Activated T-helper 1 cell treated with anti-CD3 and anti-CD28 coated beads, Interleukin-12 subunit alpha, Interleukin-12 subunit beta, Interleukin-2, Interleukin-4 antibody, amounts not matched to agents 30 ng/mL and 10 ng/mL and 1 ng/mL, durations not matched to agents 14 hours and 24 hours and 36 hours (primary cell): ENCODE measurements at places on chromosomes 2 and 18. TPM values are rescaled to one million over a fixed set of nuclear protein-coding genes. Genes with fewer than 3 reads are reported as not detected.
A peak's percentile ranks its signal among the peaks of the same experiment; 100 is the strongest.

GRCh38 chr2:133293544-133294353 is 274.5 kb downstream of the NCKAP5 start:
- H3K27ac ChIP-seq: no peak overlapping the region
- H3K27me3 ChIP-seq: peaks cover 2% of the 10 kb centered on the region
- no peak overlapping the region for H3K4me3 ChIP-seq
- no peaks in the 10 kb centered on the region for H3K36me3 ChIP-seq
- no peaks in the 10 kb centered on the region for H3K4me1 ChIP-seq

GRCh38 chr2:112644155-112644932 is 1.4 kb upstream of the SLC20A1 start:
- H3K4me1 ChIP-seq: peaks cover 72% of the 10 kb centered on the region
- H3K27me3 ChIP-seq: peaks cover 1% of the 10 kb centered on the region
- peak overlapping the region; percentile 92 for H3K4me3 ChIP-seq
- no peak for DNase-seq

- no peaks in the 10 kb centered on the region for H3K4me1 ChIP-seq
- H3K27me3 ChIP-seq: peaks cover 1% of the 10 kb centered on the region
- no peak overlapping the region for H3K27ac ChIP-seq
These were observed 2.9 kb downstream of the GPR45 start for GRCh38 chr2:105244451-105244850.

The CCDC178 gene
- not detected in 2 replicates for total RNA-seq

GRCh38 chr2:150166313-150167051 is 321.0 kb downstream of the RND3 start:
- no peak for DNase-seq
- H3K27ac ChIP-seq: no peak overlapping the region
- H3K4me1 ChIP-seq: no peaks in the 10 kb centered on the region
- no peak overlapping the region for H3K4me3 ChIP-seq
- H3K36me3 ChIP-seq: no peaks in the 10 kb centered on the region
- H3K27me3 ChIP-seq: no peaks in the 10 kb centered on the region

GRCh38 chr2:64624862-64625261 is 28.9 kb downstream of the SERTAD2 start:
- no peak overlapping the region for H3K27ac ChIP-seq
- peaks cover under 1% of the 10 kb centered on the region for H3K36me3 ChIP-seq
- peaks cover 7% of the 10 kb centered on the region for H3K27me3 ChIP-seq
- no peak for DNase-seq
- H3K4me3 ChIP-seq: no peak overlapping the region
- peaks cover 7% of the 10 kb centered on the region for H3K4me1 ChIP-seq

- H3K27me3 ChIP-seq: no peaks in the 10 kb centered on the region
- no peak for DNase-seq
- no peaks in the 10 kb centered on the region for H3K36me3 ChIP-seq
- no peak overlapping the region for H3K27ac ChIP-seq
- no peak overlapping the region for H3K4me3 ChIP-seq
These were observed 35.4 kb upstream of the COL6A3 start for GRCh38 chr2:237449193-237449881.

The NCKAP1 gene
- total RNA-seq: 14.4 and 16.4 TPM in 2 replicates

- H3K4me3 ChIP-seq: no peak overlapping the region
- H3K27ac ChIP-seq: peak overlapping the region; percentile 67
- H3K4me1 ChIP-seq: peaks cover 25% of the 10 kb centered on the region
- DNase-seq: no peak
- H3K27me3 ChIP-seq: peaks cover 3% of the 10 kb centered on the region
These were observed 386.2 kb upstream of the HNRNPA3 start for GRCh38 chr2:176826356-176826755.

DNA sequence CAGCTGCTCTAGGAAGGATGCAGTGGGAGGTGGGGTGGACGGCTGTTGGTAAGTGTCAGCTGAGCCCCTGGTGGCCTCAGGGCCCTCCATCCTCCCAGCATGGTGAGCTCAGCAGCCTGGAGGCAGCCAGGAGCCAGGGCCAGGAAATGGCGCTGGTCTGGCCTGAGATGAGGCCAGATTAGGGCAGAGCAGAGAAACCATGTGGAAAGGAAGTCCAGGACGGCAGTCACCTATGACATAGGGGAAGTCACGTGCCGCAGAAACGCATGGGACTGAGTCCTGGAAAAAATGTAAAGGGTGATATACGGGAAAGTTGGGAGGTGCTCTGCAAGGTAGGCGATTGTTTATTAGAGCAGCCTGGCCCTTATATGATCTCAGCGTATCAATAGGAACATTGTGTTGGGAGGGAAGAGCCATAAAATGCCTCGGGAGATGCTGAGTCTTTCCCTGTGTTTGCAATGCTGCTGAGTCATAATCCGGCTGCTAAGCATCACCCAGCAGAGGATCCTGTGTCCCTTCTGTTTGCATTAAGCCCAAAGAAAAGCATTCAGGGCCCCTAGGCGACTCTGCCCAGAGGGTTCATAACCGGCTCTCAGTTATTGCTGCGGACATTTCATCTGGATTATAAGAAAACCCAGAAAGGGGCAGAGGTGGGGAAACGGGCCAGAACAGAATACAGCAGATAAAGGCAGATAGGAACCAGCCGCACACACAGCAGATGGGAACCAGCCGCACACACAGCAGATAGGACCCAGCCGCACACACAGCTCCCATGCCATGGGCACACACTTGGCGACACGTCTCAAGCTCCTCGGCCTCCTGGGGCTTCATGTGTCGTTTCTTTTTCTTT is 30.3 kb upstream of the B3GNT7 start:
- H3K36me3 ChIP-seq: no peaks in the 10 kb centered on the region
- H3K4me3 ChIP-seq: no peak overlapping the region
- H3K27ac ChIP-seq: no peak overlapping the region
- peaks cover 10% of the 10 kb centered on the region for H3K4me1 ChIP-seq
- no peaks in the 10 kb centered on the region for H3K27me3 ChIP-seq

DNA sequence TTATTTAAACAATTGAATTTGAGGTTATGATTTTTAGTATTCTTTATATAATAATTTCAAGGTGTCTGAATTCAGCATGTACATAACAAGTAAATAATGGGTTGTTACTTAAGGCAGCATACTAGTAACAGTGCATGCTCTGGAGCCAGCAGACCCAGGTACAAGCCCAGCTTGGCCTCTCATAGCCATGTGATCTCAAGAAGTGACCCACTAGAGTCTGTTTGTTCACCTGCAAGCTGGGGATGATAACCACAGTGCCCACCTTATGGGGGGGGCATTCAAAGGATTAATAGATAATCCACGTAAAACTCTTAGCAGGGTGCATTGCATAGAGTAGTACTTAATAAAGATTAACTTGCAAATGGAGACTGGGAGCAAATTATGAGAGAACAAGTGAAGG is 163.6 kb downstream of the TRABD2A start:
- no peak for DNase-seq
- no peak overlapping the region for H3K4me3 ChIP-seq
- no peaks in the 10 kb centered on the region for H3K36me3 ChIP-seq
- H3K27me3 ChIP-seq: peaks cover 5% of the 10 kb centered on the region
- peaks cover 21% of the 10 kb centered on the region for H3K4me1 ChIP-seq

GRCh38 chr18:35500113-35500512 is 2.4 kb upstream of the INO80C start:
- peaks cover 2% of the 10 kb centered on the region for H3K27me3 ChIP-seq
- no peak for DNase-seq
- H3K4me1 ChIP-seq: peaks cover 29% of the 10 kb centered on the region
- no peak overlapping the region for H3K27ac ChIP-seq
- H3K4me3 ChIP-seq: no peak overlapping the region
- H3K36me3 ChIP-seq: peaks cover 3% of the 10 kb centered on the region

The ERBB4 gene
- not detected in 2 replicates for total RNA-seq

DNA sequence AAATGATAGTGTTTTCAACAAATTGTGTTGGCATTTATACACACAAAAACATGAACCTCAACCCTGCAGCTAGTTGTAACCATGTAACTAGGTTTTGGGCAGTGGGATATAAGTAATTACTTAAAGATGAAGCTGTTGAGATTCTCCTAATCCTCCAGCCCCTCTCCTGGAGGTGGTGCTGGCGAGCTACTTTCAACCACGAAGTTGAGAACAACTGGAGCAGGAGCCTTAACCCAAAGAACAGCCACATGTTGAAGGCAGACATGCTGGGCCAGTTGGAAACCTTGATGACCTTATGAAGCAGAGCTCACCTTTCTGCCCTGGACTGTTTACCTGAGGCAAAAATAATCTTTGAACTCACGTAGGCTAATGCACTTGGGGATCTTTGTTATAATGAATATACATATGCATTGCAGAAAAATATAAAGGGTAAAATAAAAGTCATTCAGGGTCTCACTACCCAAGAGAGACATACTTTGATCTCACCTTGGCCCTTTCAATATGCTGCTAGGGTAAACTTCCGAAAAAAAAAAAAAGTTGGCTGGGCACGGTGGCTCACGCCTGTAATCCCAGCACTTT is 89.6 kb upstream of the NPAS2 start:
- H3K4me3 ChIP-seq: no peak overlapping the region
- no peak overlapping the region for H3K27ac ChIP-seq
- no peaks in the 10 kb centered on the region for H3K4me1 ChIP-seq
- DNase-seq: no peak
- H3K27me3 ChIP-seq: peaks cover 4% of the 10 kb centered on the region

- no peaks in the 10 kb centered on the region for H3K36me3 ChIP-seq
- no peaks in the 10 kb centered on the region for H3K27me3 ChIP-seq
- no peak for DNase-seq
- peak overlapping the region; percentile 50 for H3K4me3 ChIP-seq
These were observed 12.6 kb downstream of the GNLY start for GRCh38 chr2:85706599-85707296.

DNA sequence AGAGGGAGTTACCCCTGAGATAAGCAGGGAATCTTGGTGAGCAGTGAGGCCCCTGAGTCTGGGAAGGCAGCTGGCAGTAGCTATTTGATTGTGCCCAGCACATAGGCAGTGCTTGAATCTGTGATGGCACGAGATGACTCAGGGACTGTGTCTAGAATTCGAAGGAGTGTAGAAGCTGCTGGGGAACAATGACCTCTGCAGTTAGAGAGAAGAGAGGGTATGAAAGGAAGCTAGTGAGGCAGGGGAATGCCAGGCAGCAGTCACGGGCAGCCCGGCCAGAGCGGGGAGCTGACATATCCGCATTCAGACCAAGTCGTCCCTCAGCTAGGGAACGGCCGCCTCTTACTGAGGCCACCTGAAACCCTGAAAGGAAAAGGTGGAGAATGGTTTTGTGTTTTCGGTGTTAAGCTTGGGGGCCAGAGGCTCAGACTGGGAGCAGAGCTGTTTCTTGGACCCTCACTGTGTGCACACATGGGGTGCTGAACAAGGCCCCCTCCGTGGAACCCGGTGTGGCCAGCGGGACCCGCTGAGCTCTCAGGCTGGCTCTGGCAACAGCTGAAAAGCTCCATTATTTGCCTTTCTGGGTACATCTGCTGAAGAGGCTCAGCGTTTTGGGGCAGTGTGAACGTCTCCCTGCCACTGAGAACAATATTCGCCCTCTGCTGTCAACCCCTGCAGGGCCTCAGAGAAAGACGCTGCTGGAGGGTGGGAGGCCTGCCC is 32.9 kb downstream of the ARHGEF4 start:
- peaks cover 5% of the 10 kb centered on the region for H3K27me3 ChIP-seq
- H3K27ac ChIP-seq: no peak overlapping the region
- no peaks in the 10 kb centered on the region for H3K36me3 ChIP-seq
- DNase-seq: no peak

- H3K27ac ChIP-seq: no peak overlapping the region
- no peak overlapping the region for H3K4me3 ChIP-seq
- H3K4me1 ChIP-seq: peaks cover 20% of the 10 kb centered on the region
- H3K27me3 ChIP-seq: no peaks in the 10 kb centered on the region
- no peak for DNase-seq
These were observed 15.0 kb downstream of the PDCL3 start for GRCh38 chr2:100577777-100578176.

The ANKRD62 gene
- not detected in 2 replicates for total RNA-seq
